ENCODE measurements at places on chromosomes 1 and 21.

DNA sequence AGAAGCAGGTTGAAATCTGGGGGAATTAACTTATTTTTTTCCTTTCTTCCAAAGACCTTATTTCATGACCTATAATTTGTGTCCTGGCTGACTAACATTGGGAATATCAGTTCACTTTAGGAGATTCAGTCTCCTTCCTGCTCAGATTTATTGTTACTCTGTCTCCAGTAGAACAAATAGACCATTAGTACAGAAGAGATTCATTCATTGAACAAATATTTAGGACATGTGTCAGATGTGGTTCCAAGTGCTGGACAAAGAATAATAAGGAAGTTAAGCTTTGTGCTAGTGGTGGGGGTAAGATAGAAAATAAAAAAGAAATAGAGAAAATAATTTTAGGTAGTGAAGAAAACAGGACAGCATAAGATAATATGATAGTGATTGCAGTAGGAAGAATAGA is 20.3 kb downstream of the ZMYM4 start:
- no peak for DNase-seq

DNA sequence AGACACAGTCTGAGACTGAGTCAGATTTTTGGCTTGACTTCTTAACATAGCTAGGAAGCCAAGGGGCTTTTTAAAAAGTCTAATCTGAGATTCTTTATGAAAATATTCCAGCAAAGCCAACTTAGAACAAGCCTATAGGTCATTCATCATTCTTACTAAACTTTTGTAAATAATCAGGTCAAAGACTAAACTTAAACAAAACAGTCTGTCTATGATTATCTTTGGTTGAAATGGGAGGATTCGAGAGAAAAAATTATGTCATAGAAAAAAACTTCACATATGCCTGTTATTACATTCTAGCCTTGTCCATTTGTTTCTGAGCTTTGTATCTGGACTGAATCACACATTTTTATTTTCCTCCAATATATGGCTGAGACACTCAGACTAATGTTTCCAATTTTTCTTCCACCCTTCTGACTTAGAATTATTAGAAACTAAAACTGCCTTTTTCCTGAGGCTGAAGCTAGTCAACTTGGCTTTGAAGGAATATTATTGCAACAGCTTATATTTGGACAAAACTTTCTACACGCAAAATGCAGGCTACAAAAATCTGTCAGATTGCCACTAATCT is 83.3 kb downstream of the ETS2 start:
- no peak for DNase-seq

DNA sequence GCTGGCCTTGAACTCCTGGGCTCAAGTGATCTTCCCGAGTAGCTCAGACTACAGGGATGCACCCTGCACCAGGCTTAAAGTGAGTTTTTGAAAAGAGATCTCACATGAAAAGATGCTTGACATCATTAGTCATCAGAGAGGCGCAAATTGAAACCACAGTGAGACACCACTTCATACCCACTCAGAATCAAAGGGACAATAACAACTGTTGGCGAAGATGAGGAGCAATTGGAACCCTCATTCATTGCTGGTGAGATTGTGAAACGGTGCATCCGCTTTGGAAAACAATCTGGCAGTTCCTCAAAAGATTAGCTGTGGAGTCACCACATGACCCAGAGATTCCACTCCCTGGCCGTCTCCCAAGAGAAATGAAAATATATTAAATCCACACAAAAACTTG is 122.3 kb downstream of the PGBD5 start:
- no peak for DNase-seq

GRCh38 chr1:89800022-89800655 is 20.7 kb upstream of the LRRC8D start:
- DNase-seq: no peak

- no peak for DNase-seq
These were observed 59.5 kb downstream of the PALMD start for GRCh38 chr1:99705385-99705784.

- no peak for DNase-seq
These were observed 19.7 kb downstream of the SDE2 start for GRCh38 chr1:225979421-225979820.

- no peak for DNase-seq
These were observed 401.3 kb downstream of the KIF26B start for GRCh38 chr1:245556057-245556456.

DNA sequence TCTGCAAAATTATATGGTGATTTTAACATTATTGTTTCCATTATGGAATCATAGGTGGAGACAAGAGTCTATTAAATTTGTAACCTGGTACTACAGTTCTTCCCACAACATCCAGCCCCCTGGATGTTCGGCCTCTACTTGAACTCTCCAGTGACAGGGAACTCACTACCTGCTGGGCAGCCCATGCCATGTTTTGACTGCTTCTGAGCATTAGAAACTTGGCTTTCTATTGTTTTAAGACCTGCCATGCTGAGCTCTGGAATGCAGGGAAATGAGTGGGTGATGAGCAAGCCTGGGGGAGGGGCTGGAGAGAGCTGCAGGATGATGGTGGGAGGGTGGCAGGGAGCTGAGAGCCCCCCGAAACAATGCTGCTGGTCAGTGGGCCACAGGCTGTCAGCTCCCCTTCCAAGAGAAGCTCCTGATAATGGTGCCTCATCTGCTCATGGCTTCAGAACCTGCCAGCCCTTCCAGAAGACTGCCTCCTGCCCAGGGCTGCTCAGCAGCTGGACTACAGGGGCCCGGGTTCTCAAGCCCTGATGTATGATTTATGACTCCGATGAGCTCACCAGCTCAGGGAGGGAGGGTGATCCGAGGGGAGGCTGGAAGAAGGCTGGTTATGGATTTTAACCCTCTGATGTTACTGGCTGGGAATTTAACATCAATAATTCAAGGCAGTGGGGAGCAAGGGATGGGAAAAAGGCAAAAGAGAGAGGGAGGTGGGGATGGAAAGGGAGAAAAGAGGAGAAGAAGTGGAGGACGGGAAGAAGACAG is 205.0 kb downstream of the HIVEP3 start:
- DNase-seq: no peak

DNA sequence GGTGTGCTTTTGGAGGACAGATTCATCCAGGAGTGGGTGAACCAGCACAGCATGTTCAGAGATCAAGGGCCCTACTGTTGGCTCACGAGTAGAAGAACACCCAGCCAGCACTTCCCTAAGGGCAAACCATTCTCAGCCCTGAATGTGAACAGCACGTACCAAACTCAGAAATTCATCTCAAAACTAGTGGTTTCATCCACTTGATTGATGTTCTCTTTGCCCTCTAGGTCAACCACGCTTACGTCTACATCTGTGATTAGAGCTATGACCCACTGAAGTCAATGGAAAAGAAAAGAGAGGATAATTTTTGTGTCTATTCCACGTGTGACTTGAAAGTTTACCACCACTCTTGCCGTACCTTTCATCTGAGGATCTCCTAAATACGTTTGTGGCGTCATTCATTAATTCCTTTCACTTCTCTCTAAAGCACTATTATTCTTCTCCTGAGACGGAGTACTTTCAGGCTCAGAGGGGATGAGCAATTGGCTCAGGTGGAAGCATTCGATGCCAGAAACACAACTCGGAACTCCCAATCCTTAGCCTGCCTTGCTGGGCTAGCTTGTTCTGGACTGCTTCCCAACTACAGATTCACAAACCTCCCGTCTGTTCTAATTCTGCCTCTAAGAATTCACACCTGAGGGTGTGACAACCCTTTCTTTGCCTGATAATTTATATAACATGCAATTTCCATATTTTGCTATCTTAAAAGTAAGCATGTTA is 57.3 kb upstream of the HIVEP3 start:
- DNase-seq: no peak

- DNase-seq: no peak
These were observed 19.8 kb upstream of the VCAM1 start for GRCh38 chr1:100699744-100700143.

- no peak for DNase-seq
These were observed 5.4 kb upstream of the DISP3 start for GRCh38 chr1:11473491-11474034.

- no peak for DNase-seq
These were observed 1583.9 kb downstream of the MRPL39 start for GRCh38 chr21:24023402-24023801.

DNA sequence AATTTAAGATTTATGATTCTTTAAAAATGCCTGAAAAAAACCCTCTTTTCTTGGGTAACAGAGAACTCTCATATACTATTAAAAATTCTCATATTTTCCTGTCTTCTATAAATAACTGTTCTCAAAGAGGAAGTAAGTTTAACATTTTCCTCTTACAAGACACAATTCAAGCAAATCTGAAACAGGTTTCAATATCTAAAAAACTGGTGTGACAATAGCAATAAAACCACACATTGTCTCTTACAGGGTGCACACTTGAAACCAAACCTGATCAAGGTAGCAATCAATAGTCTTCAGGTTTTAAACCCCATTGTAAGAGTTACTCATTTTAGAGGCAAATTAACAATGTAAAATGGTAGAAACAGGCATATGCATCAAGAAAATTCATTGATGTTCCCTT is 28.0 kb downstream of the FUBP1 start:
- no peak for DNase-seq

DNA sequence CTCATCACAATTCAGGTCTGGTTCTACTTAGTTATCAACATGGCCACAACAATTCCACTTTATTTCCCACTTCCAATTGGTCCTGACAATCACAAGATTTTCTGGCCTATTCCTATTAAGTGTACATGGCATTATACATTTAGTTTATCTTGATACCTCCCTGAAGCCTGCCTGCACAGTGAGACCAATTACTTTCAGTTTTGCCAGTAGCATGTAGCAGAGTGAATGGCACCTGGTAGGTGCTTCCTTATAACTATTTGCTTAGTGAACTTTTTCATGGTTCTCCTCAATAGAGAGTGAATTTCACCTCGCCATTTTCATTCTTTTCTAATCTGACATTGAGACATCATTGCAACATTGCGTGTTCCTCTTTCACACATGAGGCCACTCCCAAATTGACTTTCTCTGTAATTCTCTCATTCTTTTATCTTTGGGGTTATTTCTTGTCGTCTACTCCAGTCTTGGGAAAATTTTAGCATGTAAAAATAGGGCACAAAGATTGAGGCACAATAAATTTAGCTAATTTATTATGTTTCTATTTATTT is 124.3 kb downstream of the DISC1 start:
- no peak for DNase-seq

DNA sequence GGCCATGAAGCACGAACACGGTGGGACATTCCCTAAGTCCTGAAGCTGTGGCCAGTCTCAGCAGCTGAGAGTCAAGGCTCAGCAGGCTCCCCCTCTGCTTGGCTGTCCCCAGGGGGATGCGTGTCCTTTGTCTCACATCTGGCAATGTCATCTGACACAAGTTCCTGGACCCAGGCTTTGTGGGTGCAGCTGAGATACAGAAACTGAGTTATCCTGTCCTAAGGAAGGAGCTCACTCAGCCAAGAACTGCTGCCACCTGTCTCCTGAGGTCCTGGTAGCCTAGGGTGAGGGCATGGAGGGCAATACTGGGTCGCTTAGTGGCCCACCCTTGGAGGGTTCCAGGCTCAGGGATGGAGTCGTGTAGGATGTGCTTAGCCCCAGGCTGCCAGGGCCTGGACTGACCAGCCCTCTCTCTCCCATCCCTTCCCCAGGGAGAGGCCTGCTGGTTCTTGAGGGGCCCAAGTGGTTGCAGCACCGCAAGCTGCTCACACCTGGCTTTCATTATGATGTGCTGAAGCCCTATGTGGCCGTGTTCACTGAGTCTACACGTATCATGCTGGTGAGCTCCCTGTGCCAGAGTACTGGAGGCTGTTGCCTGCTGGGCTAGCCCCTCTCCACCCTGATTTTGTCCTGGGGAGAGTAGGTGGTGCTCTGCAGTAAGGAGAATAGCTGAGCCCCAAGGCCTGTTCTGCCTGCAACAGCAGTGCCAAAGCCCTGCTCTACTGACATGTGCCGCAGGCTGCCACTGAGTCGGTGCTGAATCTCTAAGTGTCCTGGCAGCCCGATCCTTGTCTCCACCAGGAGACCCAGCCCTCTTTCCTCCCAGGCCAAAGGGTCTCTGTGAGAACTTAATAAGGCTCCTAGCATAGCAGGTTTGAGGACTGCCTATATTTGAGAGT is 13.5 kb downstream of the CYP4B1 start:
- DNase-seq: no peak

- DNase-seq: no peak
These were observed 4.5 kb downstream of the COPA start for GRCh38 chr1:160338580-160338979.

DNA sequence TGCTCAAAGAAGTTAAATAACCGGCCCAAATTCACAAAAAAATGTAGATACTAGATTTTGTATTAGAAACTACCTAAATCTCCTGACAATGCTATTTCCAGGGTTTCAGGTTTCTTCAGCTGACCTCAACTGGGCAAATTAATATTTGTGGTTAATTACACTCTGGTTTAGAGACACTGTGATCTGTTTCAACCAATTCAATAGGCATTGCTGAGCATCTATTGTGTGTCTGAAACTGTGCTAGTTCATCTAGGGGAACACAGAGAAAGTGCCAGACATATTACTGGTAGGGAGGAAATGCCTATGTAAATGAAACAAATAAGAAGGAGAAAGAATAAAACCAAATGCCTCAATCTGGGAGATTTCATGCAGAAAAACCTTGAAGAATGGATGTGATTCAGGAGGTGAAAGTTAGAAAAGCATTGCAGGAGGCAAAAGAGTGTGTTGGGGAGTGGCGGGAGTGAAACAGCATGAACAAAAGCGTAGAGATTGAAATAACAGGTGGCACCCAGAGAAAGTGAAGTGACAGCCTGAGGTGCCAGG is 51.3 kb upstream of the IVNS1ABP start:
- no peak for DNase-seq

DNA sequence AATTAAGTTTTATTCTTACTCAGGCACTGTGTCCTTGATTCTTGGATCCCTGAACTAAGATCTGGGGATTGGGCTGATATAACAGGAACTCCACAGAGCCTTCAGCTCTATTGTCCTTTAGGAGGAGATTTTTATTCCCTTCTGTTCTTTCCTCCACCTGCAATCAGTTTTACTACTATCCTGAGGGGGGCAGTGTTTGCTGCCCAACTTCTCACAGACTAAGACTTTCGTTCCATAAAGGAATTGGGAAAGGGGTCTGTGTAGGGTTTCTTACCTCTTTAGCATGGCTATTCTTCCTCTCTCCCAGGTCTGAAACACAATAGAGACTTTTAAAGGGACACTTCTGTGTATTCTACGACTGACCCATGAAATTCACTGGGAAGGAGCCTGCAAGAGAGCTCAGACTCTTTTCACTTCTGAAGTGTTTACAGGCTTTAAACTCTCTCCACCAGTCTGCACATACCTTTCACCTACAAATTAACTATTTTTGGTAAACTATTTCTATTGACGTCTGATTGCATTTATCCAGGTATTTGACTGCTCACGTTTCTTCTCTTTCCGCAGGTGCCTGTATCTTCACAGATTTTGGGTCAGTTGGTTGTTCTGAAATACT is 103.3 kb upstream of the DEPDC1 start:
- no peak for DNase-seq

- DNase-seq: no peak
These were observed 52.7 kb downstream of the DHRS3 start for GRCh38 chr1:12565094-12565965.

DNA sequence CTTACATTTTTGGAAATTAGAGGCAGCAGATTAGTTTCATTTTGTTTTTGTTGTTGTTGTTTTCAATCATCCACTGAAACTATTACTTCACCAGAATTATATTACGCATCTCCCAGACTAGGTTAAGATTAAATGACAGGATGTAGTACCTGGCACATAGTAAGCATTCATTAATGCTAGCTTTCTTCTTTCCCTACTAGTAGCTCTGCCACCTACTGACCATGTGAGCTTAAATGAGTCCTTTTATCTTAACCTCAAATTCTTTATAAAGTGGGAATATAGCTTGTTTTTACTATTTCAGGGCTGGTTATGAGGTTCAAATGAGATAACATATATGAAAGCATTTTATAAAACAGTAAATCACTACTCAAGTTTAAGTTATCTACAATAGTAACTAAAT is 10.2 kb upstream of the ASPM start:
- no peak for DNase-seq

- no peak for DNase-seq
These were observed 39.0 kb upstream of the MYSM1 start for GRCh38 chr1:58738876-58739275.
